ENCODE measurements at places on chromosomes 2 and 18.

DNA sequence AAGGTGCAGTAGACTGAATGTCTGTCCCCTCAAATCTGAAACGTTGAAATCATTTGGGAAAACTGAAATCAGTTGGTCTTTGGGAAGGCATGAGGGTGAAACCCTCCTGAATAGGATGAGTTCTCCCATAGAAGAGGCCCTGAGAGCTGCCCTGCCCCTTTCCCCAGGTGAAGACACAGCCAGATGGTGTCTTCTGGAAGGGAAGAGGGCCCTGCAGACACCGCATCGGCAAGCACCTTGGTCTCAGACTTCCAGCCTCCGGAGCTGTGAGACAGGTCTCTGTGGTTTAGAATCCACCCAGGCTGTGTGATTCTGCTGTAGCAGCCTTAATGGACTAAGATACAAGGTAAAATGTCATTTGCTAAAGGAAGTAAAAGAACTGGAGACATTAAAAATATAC is 42.1 kb upstream of the SNTG2 start:
- no peak for DNase-seq

- DNase-seq, result no peak
Measured at GRCh38 chr2:228840113-228840742, 430.9 kb downstream of the PID1 start.

- DNase-seq, result peak; percentile 72
Measured at GRCh38 chr2:201118121-201118960, 2.4 kb downstream of the CFLAR start.

DNA sequence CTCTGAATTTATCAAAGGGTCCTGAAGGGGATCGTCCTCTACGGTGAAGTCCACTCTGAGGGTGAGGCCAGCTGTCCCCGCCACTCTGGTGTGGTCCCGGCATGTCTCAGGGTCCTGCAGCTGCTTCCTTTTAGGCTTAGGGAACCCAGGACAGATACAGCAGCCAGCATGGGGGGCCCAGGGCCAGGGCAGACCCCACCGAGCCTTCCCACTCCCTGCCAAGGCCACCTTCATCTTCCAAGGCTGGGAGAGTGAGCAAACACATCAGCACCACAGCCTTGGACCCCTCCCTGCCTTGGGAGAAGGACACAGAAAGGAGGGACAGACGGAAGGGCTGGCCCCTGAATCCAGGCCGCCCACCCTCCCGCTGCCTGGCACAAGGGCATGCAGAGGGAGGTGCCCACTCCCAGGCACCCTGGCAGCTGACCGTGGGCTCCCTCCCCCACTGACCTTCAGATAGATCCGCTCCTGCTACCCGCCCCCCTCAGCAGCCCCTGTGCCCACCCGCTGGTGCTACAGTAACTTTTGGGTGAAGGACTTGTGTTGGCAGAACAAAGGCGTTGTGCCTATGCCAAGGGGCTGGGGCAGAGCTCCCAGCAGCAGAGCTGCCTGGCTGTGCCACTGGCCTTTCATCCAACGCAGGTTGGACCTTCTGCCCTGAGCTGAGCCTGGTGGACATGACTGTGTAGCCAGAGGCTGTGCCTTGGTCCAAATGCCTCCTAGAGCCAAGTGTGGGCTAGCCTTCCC is 7.6 kb downstream of the CYP26B1 start:
- no peak for DNase-seq

DNA sequence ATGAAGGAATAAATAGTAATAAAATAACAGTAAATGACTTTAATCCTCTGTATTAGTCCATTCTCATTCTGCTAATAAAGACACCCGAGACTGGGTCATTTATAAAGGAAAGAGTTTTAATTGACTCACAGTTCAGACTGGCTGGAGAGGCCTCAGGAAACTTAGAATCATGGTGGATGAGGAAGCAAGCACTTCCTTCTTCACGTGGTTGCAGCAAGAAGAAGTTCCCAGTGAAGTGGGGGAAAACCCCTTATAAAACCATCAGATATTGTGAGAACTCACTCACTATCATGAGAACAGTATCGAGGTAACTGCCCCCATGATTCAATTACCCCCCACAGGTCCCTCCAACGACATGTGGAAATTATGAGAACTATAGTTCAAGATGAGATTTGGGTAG is 727.9 kb upstream of the LINC00305 start:
- no peak for DNase-seq

DNA sequence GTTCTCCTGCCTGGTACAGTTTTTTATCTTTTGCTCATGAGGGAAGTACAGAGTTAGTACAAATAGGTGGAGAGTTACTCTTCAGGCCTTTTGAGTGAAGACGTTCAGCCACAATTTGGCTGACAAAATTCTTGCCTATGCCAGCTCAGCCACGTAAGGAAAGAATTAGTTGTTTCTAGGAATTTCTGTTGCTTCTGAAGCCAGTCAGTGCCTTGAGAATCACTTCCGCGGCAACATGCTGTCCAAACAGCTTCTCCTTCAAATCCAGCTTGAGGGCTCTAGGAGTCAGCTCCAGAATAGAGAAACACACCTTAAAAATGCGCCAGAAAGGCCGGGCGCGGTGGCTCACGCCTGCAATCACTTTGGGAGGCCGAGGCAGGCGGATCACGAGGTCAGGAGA is 27.5 kb downstream of the M1AP start:
- no peak for DNase-seq

DNA sequence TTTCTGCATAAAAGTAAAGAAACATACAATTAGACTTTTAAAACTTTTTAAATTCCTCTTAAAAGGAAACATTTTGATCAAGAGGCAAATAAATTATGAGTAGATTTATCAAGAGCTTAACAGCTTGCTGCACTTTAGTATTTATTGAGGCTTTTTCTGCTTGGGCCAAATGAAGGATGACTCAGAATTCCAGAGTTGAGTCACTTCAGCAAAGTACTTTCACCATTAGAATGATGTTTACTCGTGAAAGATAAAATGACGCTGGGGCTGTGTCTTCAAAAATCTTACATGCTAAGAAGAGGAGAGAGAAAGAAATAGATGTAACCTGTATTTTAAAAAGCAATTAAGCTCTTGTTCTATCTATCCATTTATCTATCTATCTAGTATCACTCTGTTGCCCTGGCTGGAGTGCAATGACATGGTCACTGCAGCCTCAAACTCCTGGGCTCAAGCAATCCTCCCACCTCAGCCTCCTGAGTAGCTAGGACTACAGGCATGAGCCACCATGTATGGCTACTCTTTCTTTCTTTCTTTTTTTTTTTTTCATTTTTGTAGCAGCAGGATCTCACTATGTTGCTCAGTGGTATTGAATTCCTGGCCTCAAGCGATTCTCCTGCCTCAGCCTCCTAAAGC is 75.3 kb upstream of the RIOK3 start:
- no peak for DNase-seq

- DNase-seq, result no peak
Measured at GRCh38 chr2:5697562-5697961, 5.4 kb downstream of the SOX11 start.

- no peak for DNase-seq
Measured at GRCh38 chr2:96863575-96864342, 5.9 kb upstream of the ANKRD39 start.

- no peak for DNase-seq
Measured at GRCh38 chr2:196136151-196136550, 35.2 kb downstream of the STK17B start.

DNA sequence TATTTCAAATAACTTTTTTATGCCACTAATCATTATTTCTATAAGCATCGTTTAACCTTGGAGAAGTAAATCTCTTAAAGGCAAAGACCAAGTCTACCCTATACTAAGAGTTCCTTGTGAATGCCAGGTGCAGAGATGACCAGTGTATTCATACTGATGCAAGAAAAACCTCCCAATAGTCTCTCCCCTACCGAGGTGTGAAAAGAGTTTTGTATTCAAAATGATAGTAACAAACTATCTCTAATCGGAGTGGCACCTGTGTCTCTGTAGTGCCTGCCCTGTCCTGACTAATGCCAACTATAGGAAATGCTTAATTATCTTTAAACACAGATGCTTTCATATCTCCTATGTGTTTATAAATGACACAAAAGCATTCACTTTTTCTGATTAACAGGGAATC is 798.5 kb downstream of the TRIB2 start:
- DNase-seq, result no peak

GRCh38 chr2:8456151-8457091 is 225.4 kb upstream of the ID2 start:
- peak; percentile 21 for DNase-seq

Measured in activated CD4-positive, CD25-positive, alpha-beta regulatory T cell treated with anti-CD3 and anti-CD28 coated beads, Interleukin-2, amount 50 U/mL, for 16 hours (primary cell).